ENCODE measurements at places on chromosomes 1 and 21.

DNA sequence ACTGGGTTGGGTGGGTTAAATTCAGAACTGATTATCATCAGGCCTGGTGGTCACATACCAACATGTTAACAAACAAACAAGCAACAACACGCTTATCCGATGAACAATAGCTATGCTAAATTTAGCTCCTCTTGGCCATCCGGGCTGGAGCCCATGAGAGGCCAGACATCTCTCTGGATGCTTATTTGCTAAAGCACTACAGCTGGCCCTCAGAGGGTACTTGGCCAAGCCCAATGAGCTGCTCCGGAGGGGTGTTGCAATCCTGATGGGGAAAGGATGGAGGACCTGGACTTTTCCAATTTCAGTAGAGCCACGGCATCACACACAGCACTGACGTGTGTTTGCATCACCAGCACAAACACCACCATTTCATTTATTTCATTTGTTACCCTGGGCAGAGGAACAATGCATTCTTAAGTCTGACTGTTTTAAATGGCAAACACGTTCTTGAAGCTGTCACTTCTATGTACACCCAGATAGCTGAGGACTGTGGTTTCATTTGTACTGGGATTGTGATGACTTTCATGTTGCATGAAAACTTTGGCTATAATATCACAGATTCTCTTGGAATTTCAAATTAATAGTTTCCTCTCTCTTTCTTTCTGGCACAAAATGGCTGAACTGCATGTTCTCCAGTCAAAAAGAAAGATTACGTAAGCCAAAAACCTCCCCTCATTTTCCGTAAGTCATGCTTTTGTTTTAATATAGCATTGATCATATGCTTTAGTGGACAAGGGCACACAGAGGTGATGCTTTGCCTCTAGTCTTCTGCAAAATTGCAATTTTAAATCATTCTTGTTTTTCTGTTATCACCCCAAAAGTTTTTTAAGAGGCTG lies 359.8 kb upstream of the KAZN start:
- no peak for DNase-seq

- DNase-seq, result no peak
Observed at GRCh38 chr1:150477733-150478132, 9.5 kb upstream of the TARS2 start.

- no peak for DNase-seq
Observed at GRCh38 chr1:199913318-199913717, 114.2 kb upstream of the NR5A2 start.

- peak; percentile 62 for DNase-seq
Observed at GRCh38 chr21:46425571-46425970, 33.1 kb upstream of the DIP2A start.

GRCh38 chr1:58438468-58438867 lies 108.1 kb downstream of the OMA1 start:
- DNase-seq, result no peak

DNA sequence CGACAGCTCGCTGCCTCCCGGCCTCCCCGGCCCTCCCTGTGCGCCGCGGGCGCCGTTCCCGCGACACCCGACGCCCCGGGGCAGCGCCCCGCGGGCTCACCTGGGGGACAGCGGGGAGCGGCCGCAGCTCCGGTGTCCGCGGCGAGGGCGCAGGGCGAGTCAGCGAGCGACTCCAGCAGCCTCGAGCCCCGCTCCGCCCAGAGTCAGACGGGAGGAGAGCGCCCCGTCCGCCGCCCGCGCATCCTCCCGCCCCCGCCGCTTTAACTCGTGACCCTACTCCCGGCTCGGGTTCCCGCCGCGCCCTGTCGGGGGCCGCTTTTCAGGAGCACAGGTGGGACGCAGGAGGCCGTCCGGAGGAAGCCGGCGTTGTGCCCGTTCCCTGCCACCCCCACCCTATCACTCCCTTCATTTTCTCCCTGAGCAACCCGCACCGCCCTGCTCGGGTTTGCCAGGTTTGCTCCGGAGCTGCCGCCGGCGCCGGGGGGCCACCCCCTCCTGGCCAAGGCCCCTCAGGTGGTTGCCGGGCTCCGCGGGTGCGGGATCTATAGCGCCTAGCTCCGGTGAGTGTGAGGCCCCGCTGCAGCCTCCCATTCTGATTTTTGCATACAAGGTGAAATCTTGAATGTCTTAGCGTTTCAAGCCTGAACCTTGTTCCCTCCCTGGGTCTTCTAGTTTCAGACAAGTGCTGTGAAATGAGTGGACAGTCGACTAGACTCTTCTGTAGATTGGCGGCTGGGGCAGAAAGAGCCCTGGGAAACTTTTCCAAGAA lies at the start of gene MCOLN3:
MCOLN3 (minus strand) TSS at position 205 of the 769 bp plus-strand sequence. CDS start 3,140 bp downstream, outside the sequence.
- peak; percentile 54 for DNase-seq

DNA sequence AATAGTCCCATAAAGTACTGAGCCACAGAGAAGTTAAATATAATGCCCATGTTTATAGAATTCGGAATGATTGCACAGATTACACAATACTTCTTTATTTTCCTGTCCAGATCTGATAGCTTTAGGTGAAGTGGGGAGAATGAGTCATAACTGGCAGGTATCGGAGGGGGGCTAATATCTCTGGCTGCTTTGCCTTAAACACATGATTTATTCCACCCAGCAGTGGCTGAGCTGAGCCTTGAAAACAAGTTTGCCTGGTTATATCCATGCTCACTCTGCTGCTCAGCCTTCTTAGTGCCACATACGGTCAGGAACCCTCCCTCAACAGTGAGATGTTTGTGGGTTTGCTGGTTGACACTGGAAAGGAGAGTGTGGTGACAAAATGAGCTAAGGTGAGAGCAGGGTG lies 119.7 kb upstream of the ZNF648 start:
- no peak for DNase-seq

GRCh38 chr1:219463636-219464035 lies 149.3 kb downstream of the ZC3H11B start:
- DNase-seq, result no peak

Measured in activated CD8-positive, alpha-beta memory T cell treated with anti-CD3 and anti-CD28 coated beads, Interleukin-2, amount 50 U/mL, for 4 hours (primary cell).